ENCODE measurements at places on chromosomes 2 and 18. TPM values are rescaled to one million over a fixed set of nuclear protein-coding genes. Genes with fewer than 3 reads are reported as not detected.

- H3K27ac ChIP-seq = no peak overlapping the region
- H3K4me3 ChIP-seq = no peak overlapping the region
- DNase-seq = no peak
- no peaks in the 10 kb centered on the region for H3K36me3 ChIP-seq
- no peaks in the 10 kb centered on the region for H3K4me1 ChIP-seq
These were observed 49.9 kb upstream of the CALCRL start for GRCh38 chr2:187497858-187498463.

- H3K4me1 ChIP-seq = no peaks in the 10 kb centered on the region
- H3K36me3 ChIP-seq = no peaks in the 10 kb centered on the region
- H3K27ac ChIP-seq = no peak overlapping the region
These were observed 159.3 kb downstream of the SS18 start for GRCh38 chr18:25931126-25931525.

- no peak overlapping the region for H3K4me3 ChIP-seq
- H3K27ac ChIP-seq = no peak overlapping the region
- H3K4me1 ChIP-seq = peaks cover 4% of the 10 kb centered on the region
These were observed 166.7 kb downstream of the FHOD3 start for GRCh38 chr18:36464126-36464651.

- H3K4me3 ChIP-seq = no peak overlapping the region
- H3K27ac ChIP-seq = no peak overlapping the region
- DNase-seq = no peak
- H3K4me1 ChIP-seq = no peaks in the 10 kb centered on the region
These were observed 110.6 kb downstream of the NRP2 start for GRCh38 chr2:205792908-205793307.

- no peak overlapping the region for H3K4me3 ChIP-seq
- no peak for DNase-seq
- H3K4me1 ChIP-seq = no peaks in the 10 kb centered on the region
- H3K27me3 ChIP-seq = no peaks in the 10 kb centered on the region
These were observed 101.9 kb upstream of the TFPI start for GRCh38 chr2:187656123-187656522.

- no peak overlapping the region for H3K27ac ChIP-seq
- H3K36me3 ChIP-seq = peaks cover 9% of the 10 kb centered on the region
- DNase-seq = no peak
- peaks cover 10% of the 10 kb centered on the region for H3K4me1 ChIP-seq
- H3K4me3 ChIP-seq = no peak overlapping the region
- no peaks in the 10 kb centered on the region for H3K27me3 ChIP-seq
These were observed 100.7 kb upstream of the STPG4 start for GRCh38 chr2:47255794-47256193.

The MYO5B gene
- not detected for polyA plus RNA-seq

- no peak overlapping the region for H3K27ac ChIP-seq
- DNase-seq = no peak
- H3K4me3 ChIP-seq = no peak overlapping the region
- no peaks in the 10 kb centered on the region for H3K4me1 ChIP-seq
These were observed 88.4 kb upstream of the SP3 start for GRCh38 chr2:174053355-174054151.

- peak overlapping the region; percentile 91 for H3K27ac ChIP-seq
- no peaks in the 10 kb centered on the region for H3K27me3 ChIP-seq
- H3K4me1 ChIP-seq = peaks cover 88% of the 10 kb centered on the region
These were observed 9.0 kb downstream of the SERTAD2 start for GRCh38 chr2:64644458-64645382.

- peaks cover 9% of the 10 kb centered on the region for H3K36me3 ChIP-seq
- H3K27me3 ChIP-seq = no peaks in the 10 kb centered on the region
- H3K4me3 ChIP-seq = no peak overlapping the region
- H3K4me1 ChIP-seq = peaks cover 20% of the 10 kb centered on the region
These were observed 70.0 kb downstream of the RRM2 start for GRCh38 chr2:10192392-10193015.

The CRYGC gene
- not detected for polyA plus RNA-seq

- no peaks in the 10 kb centered on the region for H3K27me3 ChIP-seq
- no peak overlapping the region for H3K27ac ChIP-seq
- no peaks in the 10 kb centered on the region for H3K36me3 ChIP-seq
- H3K4me3 ChIP-seq = no peak overlapping the region
- no peaks in the 10 kb centered on the region for H3K4me1 ChIP-seq
These were observed 21.5 kb upstream of the FSHR start for GRCh38 chr2:49175831-49176230.

DNA sequence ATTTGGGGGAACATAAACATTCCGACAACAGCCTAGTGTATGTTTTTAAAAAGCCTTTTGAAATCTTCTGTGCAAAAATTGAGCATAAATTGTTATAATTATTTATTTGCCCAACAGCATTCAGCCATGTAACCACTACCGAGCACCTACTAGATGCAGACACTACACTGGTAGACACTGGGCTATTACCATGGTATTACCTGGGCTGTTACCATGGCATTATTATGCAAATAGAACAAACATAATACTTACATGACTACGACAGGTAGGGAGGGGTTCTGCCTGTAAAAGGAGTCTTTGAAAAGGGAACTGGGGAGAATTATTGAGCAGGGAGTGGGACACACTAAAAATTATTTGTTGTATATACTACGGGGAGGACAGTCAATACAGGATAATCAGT lies 116.4 kb downstream of the MREG start:
- no peak overlapping the region for H3K27ac ChIP-seq
- peaks cover 17% of the 10 kb centered on the region for H3K27me3 ChIP-seq
- H3K4me1 ChIP-seq = peaks cover 3% of the 10 kb centered on the region
- DNase-seq = no peak
- H3K36me3 ChIP-seq = no peaks in the 10 kb centered on the region
- H3K4me3 ChIP-seq = no peak overlapping the region

DNA sequence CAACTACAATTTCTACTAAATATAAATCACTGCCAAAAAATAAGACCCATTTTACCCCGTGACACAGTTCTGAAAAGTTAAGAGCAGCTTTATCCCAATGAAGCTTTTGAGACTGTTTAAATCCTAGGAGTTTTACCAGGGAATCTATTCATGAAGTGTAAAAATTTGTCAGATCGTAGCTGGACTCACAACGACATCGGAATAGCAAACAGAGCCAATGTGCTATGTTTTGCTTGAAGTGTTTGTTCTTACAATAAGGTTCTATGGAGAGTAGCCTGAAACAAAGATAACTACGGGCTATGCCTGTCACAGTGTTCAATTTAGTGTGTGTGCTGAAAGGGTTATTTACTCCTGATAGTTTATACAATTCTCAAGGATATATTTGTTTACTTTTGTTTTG lies 78.5 kb upstream of the L3MBTL4 start:
- H3K27ac ChIP-seq = no peak overlapping the region
- no peak for DNase-seq
- no peaks in the 10 kb centered on the region for H3K36me3 ChIP-seq

DNA sequence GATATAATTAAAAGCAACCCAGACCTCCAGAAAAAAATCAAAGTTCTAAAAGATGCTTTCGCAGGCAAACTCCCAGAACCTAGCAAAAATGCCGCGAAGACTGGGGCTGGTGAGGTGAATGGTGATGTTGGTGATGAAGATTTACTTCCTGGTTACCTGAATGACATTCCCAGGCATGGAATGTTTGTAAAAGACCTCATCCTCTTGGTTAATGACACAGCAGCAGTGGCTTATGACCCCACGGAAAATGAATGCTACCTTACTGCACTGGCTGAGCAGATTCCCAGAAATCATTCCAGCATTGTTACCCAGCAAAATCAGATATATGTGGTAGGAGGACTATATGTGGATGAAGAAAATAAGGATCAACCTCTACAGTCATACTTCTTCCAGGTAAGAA lies 994 bp downstream of the KLHL41 start:
- H3K4me1 ChIP-seq = no peaks in the 10 kb centered on the region
- no peaks in the 10 kb centered on the region for H3K36me3 ChIP-seq
- no peak for DNase-seq
- no peak overlapping the region for H3K4me3 ChIP-seq
- H3K27me3 ChIP-seq = no peaks in the 10 kb centered on the region
- no peak overlapping the region for H3K27ac ChIP-seq

DNA sequence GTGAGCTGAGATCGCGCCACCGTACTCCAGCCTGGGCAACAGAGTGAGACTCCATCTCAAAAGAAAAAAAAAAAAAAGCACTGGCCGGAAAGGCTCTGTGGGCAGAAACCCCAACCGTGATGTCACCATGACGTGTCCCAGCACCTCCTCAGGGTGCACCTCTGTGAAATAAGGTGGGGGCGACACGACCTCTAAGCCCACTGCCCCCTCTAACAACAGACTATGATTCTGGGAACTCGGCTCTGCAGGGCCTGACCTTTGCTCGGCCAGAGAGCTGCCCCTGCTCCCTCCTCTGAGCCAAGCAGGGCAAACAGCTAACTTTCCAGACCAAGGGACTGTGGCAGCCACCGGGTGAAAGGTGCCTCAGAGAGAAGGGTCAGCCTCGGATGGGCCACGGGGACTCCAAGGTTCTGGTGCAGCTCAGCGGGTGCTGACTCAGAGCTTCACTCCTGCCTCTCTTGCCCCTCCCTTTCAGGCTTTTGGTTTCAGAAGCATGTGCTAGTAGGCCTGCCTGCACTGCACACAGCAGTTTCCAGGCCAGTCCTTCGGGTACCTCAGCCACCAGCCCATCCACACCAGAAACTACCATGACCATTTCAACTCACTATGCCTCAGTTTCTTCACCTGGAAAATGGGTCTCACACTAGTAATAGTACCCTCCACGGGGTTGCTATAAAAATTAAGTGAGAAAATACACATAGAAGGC lies 8.0 kb downstream of the TMBIM1 start:
- H3K27ac ChIP-seq = no peak overlapping the region

DNA sequence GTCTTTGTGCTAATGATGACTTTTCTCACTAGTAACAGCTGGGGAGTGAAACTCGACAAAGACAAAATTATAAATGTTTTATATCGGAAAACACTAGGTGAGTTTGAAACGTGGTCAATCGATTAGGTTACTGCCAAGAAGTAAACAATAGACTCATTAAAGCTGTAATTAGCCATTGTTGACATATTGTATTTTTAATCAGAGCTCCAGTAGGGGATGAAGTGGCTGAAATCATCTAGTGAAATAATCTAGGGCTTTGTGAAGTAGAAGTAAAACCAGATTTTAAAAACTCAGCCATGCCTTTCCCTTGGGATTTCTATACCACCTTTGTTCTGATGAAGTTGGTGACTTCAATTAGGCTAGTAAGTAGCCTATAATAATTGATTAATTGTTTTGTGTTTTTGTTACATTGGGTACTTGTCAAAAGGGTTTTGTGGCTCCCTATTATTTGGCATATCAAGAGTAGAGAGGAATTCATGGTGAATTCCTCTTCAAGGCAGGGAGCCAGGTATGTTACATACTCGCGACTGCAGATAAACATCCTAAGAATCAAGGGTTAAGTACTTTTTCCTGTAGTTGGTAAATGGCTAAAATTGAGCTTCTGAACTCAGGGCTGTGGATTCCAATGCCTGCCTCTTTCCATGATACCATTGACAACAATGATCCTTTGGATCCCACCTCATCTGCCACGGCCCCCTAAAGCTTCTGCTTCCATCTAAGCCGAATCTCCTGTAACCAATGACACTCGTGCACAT lies 31.6 kb downstream of the RAB27B start:
- no peaks in the 10 kb centered on the region for H3K36me3 ChIP-seq
- no peak for DNase-seq
- H3K27me3 ChIP-seq = no peaks in the 10 kb centered on the region
- H3K27ac ChIP-seq = no peak overlapping the region

Measured in naive B cell (primary cell).